Fibroblast of lung (primary cell): ENCODE measurements at places on chromosomes 7 and 10.
A peak's percentile ranks its signal among the peaks of the same experiment; 100 is the strongest.

- no peak for DNase-seq
Observed at GRCh38 chr10:69492746-69493462, 41.6 kb downstream of the TSPAN15 start.

- DNase-seq, result no peak
Observed at GRCh38 chr10:71036297-71036966, 148.1 kb upstream of the PCBD1 start.

DNA sequence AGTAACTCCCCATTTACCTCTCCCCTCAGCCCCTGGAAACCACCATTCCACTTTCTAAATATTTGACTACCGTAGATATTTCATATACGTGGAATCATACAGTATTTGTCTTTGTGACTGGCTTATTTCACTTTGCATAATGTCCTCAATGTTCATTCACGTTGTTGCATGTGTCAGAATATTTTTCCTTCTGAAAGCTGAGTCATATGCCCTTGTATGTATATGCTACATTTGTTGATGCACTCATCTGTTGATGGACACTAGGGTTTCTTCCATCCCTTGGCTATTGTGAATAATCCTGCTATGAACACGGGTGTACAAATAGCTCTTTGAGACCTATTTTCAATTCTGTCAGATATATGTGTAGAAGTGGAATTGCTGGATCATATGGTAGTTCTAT is 25.8 kb upstream of the TSPAN13 start:
- DNase-seq, result peak; percentile 11

GRCh38 chr10:118488710-118489497 is 106.5 kb downstream of the PRLHR start:
- no peak for DNase-seq

- DNase-seq, result peak; percentile 22
Observed at GRCh38 chr7:34298492-34299013, 359.5 kb upstream of the NPSR1 start.
